ENCODE measurements at places on chromosomes 5 and 9. TPM values are rescaled to one million over a fixed set of nuclear protein-coding genes. Genes with fewer than 3 reads are reported as not detected.

DNA sequence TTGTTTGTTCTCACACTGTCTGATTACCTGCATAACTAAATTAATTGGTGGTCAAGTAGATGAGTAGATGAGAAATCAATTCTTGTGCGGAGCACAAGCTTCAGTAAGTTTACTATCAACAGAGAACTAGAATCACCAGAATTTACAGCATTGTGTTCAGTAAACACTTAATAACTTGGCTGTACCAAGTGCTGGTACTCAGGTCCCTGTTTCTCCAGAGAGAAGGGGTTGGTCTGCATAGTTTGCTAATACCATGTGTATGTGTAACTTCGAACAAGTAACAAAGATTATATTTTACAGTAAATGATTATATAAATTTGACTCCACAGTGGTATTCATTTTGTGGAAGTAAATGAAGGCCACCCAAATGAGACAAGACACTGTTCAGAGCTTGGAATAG, 146.3 kb downstream of the PCSK5 start:
- H3K27ac ChIP-seq: no peak overlapping the region
- no peak overlapping the region for H3K4me3 ChIP-seq
- no peaks in the 10 kb centered on the region for H3K27me3 ChIP-seq

- H3K4me1 ChIP-seq: peaks cover 21% of the 10 kb centered on the region
- no peak for DNase-seq
- no peak overlapping the region for H3K27ac ChIP-seq
Observed at GRCh38 chr5:149552553-149553160, 1.4 kb upstream of the CSNK1A1 start.

DNA sequence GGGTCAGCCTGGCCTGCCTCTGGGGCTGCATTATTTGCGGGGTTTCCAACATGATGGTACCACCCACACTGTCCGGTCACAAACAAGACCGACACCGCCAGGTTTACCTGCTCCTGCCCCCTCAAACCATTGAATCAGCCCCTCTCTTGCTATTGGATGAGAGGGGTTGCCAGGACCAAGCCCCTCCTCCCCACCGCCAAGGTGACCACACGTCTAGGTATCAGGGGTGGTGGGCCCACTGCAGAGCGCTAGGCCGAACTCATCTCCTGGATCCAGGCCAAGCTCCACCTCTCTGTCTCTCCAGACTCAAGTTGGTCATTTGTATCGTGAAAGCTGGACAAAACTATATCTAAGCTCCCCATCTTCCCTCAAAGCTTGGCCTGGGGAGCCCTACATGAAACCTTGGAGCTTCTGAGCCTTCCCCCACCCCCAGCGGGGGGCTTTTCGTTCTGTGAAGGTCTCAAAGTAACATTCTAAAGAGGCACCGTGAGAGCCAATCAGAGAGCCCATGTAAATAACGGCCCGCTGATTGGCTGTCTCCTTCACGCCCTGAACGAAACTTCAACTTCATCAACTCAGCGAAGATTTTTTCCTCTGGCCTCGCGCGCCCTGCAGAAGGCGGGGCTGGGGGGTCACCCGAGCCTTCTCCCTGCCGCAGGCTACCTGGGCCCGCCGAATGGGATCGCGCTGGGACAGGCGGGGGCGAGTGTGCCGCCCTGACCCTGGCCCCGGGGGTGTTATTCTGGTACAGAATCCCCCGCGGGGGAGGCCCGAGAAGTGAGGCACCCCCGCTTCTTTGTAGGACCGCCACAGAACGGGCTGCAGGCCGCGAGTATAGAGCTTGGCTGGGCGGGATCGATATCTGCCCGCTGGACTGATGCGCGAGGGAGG, 49.6 kb upstream of the PSD2 start:
- H3K27me3 ChIP-seq: peaks cover 10% of the 10 kb centered on the region
- peak; percentile 64 for DNase-seq
- peaks cover 21% of the 10 kb centered on the region for H3K4me1 ChIP-seq

GRCh38 chr5:83118471-83118870, 41.1 kb downstream of the XRCC4 start:
- no peaks in the 10 kb centered on the region for H3K4me1 ChIP-seq
- no peak overlapping the region for H3K27ac ChIP-seq
- H3K27me3 ChIP-seq: no peaks in the 10 kb centered on the region
- no peak for DNase-seq
- peaks cover 34% of the 10 kb centered on the region for H3K36me3 ChIP-seq

- no peak for DNase-seq
- peaks cover 1% of the 10 kb centered on the region for H3K27me3 ChIP-seq
- no peaks in the 10 kb centered on the region for H3K36me3 ChIP-seq
- H3K4me1 ChIP-seq: no peaks in the 10 kb centered on the region
- H3K27ac ChIP-seq: no peak overlapping the region
- no peak overlapping the region for H3K4me3 ChIP-seq
Observed at GRCh38 chr9:98287384-98287783, 31.9 kb upstream of the TBC1D2 start.

The TRIP13 gene
- total RNA-seq: 33.9 TPM

GRCh38 chr5:33035851-33036527, 324.9 kb downstream of the NPR3 start:
- no peak overlapping the region for H3K4me3 ChIP-seq
- no peak for DNase-seq

Measured in activated CD4-positive, alpha-beta memory T cell treated with anti-CD3 and anti-CD28 coated beads for 36 hours (primary cell).